ENCODE measurements at places on chromosomes 1 and 21. TPM values are rescaled to one million over a fixed set of nuclear protein-coding genes. Genes with fewer than 3 reads are reported as not detected.

The BNIPL gene
- total RNA-seq = 30.5 TPM

The HSPA6 gene
- 0.19 TPM for total RNA-seq

The OR10J1 gene
- not detected for total RNA-seq

The ATP8B2 gene
- total RNA-seq = 26.4 TPM

The LAPTM5 gene
- total RNA-seq = 1.1 TPM

The TCEA3 gene
- total RNA-seq = 4.4 TPM

The FCGR3B gene
- total RNA-seq = not detected

The MROH7 gene
- not detected for total RNA-seq

The SSR2 gene
- total RNA-seq = 355 TPM

The HSD3B1 gene
- not detected for total RNA-seq

The JUN gene
- 89.6 TPM for total RNA-seq

The SPRR2E gene
- 5.4 TPM for total RNA-seq
